ENCODE measurements at places on chromosomes 3 and 15.

GRCh38 chr15:97992823-97993222, 32.3 kb downstream of the ARRDC4 start:
- DNase-seq = no peak

DNA sequence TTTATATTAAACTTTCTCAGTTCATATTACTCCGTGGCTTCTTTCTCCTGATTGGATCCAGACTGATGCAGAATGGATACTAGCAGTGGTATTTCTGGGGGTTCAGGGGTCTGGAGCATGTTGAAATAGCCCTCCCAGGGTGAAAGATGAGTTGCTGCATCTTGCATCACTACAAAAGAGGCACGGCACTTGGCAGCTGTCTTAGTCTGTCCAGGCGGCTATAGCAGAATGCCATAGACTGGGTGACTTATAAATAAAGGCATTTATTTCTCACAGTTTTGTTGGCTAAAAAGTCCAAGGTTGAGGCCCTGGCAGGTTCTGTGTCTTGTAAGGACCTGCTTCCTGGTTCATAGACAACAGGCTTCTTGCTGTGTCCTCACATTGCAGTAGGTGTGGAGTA, 660 bp upstream of the BCL2L10 start:
- DNase-seq = no peak

DNA sequence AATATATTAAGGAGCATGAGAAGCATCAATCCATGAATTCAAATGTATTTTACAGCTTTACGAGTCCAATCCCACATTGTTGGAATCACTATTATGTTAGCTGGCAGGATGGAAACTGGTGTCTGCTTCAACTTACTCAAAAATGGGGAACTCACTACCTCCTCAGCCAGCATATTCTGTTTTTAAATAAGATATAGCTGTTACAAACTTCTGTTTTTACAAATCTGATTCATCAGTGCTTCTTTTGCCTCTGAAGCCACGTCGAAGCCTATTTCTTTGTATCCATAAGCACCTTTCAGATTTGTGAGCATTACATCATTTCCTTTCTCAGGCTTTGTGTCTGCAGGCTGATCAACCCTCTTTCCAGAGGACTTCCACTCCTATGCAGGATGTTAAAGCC, 105.9 kb downstream of the TPRG1 start:
- DNase-seq = no peak

- no peak for DNase-seq
These were observed 61.0 kb downstream of the MECOM start for GRCh38 chr3:169602482-169602881.
